Uterus (tissue), 4 donors: ENCODE measurements at places on chromosomes 1 and 21. TPM values are rescaled to one million over a fixed set of nuclear protein-coding genes. Genes with fewer than 3 reads are reported as not detected.

DNA sequence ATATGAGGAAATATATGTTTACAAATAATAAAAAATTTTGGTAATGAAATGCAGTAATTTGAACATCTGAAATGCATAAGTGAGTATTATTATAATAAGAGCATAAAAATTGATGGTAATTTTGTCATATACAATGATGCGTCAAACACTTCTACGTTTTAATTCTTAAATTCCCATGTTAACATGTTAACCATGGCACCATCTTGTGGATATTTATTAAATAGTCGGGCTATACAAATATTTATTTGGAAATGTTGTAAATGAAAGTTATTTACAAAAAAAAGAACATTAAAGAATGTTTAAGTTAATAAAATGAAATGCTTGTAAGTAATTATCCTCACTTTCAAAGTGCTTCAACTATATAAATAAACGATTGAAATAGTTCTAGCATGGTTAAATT is 57.2 kb upstream of the C1orf185 start:
- no peaks in the 10 kb centered on the region for H3K36me3 ChIP-seq
- no peak for DNase-seq
- no peaks in the 10 kb centered on the region for H3K27me3 ChIP-seq
- no peak overlapping the region for H3K27ac ChIP-seq
- H3K4me1 ChIP-seq, result no peaks in the 10 kb centered on the region

- no peak for DNase-seq
- no peak overlapping the region for H3K4me3 ChIP-seq
- H3K27ac ChIP-seq, result no peak overlapping the region
Observed at GRCh38 chr1:113031171-113031933, 41.6 kb upstream of the LRIG2 start.

GRCh38 chr1:66925558-66925910 is 744 bp downstream of the MIER1 start:
- peak overlapping the region; percentile 69 for H3K4me3 ChIP-seq
- no peaks in the 10 kb centered on the region for H3K27me3 ChIP-seq
- no peaks in the 10 kb centered on the region for H3K36me3 ChIP-seq
- DNase-seq, result no peak

GRCh38 chr1:209238356-209238755 is 345.2 kb upstream of the CAMK1G start:
- no peaks in the 10 kb centered on the region for H3K36me3 ChIP-seq
- no peak for DNase-seq
- no peak overlapping the region for H3K4me3 ChIP-seq
- H3K4me1 ChIP-seq, result no peaks in the 10 kb centered on the region

GRCh38 chr1:53206735-53207379 is 10.2 kb downstream of the CPT2 start:
- H3K4me3 ChIP-seq, result no peak overlapping the region
- no peaks in the 10 kb centered on the region for H3K27me3 ChIP-seq
- H3K4me1 ChIP-seq, result no peaks in the 10 kb centered on the region
- no peaks in the 10 kb centered on the region for H3K36me3 ChIP-seq

DNA sequence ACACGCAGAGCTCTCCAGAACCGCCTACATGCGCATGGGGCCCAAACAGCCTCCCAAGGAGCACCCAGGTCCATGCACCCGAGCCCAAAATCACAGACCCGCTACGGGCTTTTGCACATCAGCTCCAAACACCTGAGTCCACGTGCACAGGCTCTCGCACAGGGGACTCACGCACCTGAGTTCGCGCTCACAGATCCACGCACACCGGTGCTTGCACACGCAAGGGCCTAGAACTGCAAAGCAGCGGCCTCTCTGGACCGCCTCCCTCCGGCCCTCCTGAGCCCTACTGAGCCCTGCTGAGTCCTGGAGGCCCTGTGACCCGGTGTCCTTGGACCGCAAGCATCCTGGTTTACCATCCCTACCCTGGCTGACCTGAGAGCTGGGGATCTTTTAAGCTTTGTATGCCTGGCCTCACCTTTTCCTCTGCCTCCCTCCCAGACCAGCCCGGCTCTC is 8.3 kb downstream of the OLIG2 start:
- no peak overlapping the region for H3K4me3 ChIP-seq
- H3K27ac ChIP-seq, result no peak overlapping the region
- DNase-seq, result no peak
- H3K4me1 ChIP-seq, result peaks cover under 1% of the 10 kb centered on the region
- no peaks in the 10 kb centered on the region for H3K36me3 ChIP-seq

- no peaks in the 10 kb centered on the region for H3K36me3 ChIP-seq
- no peaks in the 10 kb centered on the region for H3K27me3 ChIP-seq
- no peaks in the 10 kb centered on the region for H3K4me1 ChIP-seq
- H3K27ac ChIP-seq, result no peak overlapping the region
- no peak overlapping the region for H3K4me3 ChIP-seq
Observed at GRCh38 chr1:202031796-202032195, 21.4 kb downstream of the ELF3 start.

DNA sequence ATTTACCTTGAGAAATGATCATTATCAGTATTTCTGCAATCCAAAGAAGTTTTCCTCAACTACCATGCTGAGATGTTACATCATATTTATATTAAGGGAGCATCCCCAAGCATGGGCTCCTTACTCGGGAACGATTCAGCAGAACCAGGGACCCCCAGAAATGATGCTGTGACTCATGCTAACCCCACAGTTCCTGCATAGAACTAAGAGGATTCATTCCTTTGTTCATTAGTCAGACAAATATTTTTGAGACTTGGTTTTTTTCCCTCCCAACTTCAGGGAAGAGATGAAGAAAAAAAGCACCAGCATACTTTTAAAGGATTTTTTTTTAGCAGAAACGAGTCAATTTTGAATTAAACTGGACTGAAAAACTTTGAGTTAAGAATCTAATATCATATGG is 49.2 kb upstream of the COL24A1 start:
- no peaks in the 10 kb centered on the region for H3K36me3 ChIP-seq
- no peaks in the 10 kb centered on the region for H3K27me3 ChIP-seq
- H3K4me3 ChIP-seq, result no peak overlapping the region
- no peak for DNase-seq
- no peaks in the 10 kb centered on the region for H3K4me1 ChIP-seq
- no peak overlapping the region for H3K27ac ChIP-seq

DNA sequence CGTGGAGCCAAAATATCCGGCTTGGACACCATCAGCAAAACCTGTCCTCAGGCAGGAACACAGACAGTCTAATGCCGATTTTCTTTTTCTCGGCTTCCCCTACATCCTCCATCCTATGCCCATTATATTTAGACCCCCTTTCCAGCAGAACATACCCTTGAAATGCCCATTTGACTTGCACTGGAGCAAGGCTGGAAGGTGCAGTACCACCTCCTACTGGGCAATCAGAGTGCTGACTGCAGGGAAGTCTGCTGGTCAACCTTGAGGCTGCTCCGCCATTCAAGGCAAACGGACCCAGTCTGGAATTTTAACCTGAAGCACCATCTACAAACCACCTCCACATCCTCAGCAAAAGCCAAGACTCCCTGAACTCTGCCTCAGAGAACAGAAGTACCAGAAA is 79.5 kb downstream of the TIAM1 start:
- no peaks in the 10 kb centered on the region for H3K36me3 ChIP-seq
- H3K4me1 ChIP-seq, result no peaks in the 10 kb centered on the region
- no peak overlapping the region for H3K27ac ChIP-seq
- no peaks in the 10 kb centered on the region for H3K27me3 ChIP-seq

DNA sequence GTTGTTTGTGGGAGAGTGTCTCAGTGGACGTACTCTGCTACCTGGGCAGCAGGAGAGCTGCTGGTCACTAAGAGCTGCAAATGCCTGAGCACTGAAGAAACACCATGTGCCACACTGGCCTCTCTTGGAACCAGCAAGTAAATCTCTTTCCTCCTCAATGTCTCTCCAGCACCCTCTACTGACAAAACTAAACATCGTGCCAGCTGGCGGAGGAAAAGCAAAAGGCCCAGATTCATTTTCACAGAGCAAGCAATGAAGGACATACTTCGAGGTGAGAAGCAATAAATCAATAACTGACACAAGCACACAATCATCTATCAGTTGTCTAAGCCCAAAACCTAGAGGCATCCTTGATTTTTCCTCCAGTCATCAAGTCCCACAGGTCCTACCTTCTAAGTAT is 78.1 kb downstream of the RERE start:
- no peak overlapping the region for H3K27ac ChIP-seq
- no peak for DNase-seq
- no peak overlapping the region for H3K4me3 ChIP-seq
- no peaks in the 10 kb centered on the region for H3K27me3 ChIP-seq

DNA sequence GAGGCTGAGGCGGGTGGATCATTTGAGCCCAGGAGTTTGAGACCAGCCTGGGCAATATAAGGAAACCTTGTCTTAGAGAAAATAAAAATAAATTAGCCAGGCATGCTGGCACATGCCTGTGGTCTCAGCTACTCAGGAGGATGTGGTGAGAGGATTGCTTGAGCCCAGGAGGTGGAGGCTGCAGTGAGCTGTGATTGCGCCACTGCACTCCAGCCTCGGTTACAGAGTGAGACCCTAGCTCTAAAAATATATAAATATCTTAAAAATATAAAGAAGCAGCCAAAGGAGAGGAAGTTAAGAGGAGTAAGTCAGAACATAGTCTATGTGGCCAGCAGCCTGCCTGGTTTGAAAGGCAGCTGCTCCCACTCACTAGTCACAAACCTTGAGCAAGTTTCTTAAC is 4.5 kb upstream of the IL10RB start:
- no peak overlapping the region for H3K27ac ChIP-seq
- no peak overlapping the region for H3K4me3 ChIP-seq
- H3K36me3 ChIP-seq, result no peaks in the 10 kb centered on the region
- DNase-seq, result no peak
- no peaks in the 10 kb centered on the region for H3K27me3 ChIP-seq

SPATA21 gene
- not detected for total RNA-seq

REG4 gene
- not detected for total RNA-seq

L1TD1 gene
- 0.40 TPM for total RNA-seq

LRRC38 gene
- not detected for total RNA-seq

ALX3 gene
- total RNA-seq, result not detected

MFSD2A gene
- 16.2 TPM for total RNA-seq

PBX1 gene
- total RNA-seq, result 167 TPM

KCNH1 gene
- total RNA-seq, result 1.1 TPM

CDK18 gene
- total RNA-seq, result 28.2 TPM

SPRR1B gene
- total RNA-seq, result not detected

KRTAP10-8 gene
- total RNA-seq, result not detected

AIM2 gene
- total RNA-seq, result not detected
